ENCODE measurements at places on chromosomes 13 and 19.

GRCh38 chr13:54536112-54536511 lies 1507.5 kb downstream of the OLFM4 start:
- DNase-seq, result no peak

DNA sequence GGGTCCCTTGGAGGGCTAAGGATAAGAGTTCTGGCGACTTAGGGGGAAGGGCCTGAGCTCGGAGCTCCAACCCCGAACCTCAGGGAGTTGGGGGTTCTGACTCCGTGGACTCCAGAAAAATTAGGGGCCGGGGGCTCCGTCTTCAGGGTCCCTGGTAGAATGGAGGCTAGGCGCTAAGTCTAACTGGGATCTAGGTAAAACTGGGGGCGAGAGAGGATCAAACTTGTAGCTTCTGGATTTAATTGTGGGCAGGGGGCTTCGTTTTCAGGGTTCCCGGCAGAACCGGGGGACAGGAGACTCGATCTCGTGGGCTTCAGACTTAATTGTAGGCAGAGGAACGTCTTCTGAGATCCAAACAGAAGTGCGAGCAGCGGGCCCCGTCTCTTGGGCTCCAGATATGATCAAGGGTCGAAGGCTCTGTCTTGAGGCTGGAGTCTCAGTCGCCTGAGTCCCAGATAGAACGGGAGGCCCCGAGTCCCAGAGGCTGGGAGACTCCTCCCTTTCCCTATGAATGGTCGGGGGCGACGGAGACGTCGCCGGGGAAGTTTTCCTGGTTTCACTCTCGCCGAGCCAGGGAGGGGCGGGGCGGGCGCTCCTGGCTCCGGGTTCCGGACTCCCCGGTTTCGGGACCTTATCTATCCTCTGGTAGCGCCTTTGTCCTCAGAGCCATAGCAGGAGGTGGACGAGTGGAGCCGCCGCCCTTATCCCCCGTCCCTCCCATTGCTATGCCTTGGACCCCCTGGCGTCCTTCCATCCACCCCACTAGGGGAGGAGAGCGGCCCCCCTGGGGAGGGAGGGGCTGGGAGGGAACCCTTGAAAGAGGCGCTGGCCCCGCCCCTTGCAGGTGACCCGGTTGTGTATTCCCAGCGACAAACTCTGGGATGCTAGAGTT lies 1.3 kb downstream of the NECTIN2 start:
- DNase-seq, result no peak

GRCh38 chr13:36084131-36084530 lies 47.1 kb downstream of the DCLK1 start:
- no peak for DNase-seq

DNA sequence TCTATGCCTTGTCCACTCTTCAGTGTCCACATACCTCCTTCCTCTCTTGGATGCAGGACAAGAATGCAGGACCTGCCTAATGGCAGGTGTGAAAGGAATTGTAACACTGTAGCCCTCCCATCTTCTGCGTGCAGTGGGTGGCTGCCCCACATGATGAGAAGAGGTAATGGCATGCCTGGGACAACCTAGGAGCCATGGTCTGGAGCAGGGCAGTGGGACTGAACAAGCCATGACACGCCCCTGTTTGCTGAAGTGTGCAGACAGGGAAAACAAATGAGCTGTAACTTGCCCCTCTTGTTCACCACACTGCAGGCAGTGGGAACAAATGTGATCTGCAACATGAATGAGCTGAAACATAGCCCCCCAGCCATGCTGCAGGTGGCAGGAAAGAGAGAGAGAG lies 192.2 kb downstream of the PCDH17 start:
- no peak for DNase-seq

DNA sequence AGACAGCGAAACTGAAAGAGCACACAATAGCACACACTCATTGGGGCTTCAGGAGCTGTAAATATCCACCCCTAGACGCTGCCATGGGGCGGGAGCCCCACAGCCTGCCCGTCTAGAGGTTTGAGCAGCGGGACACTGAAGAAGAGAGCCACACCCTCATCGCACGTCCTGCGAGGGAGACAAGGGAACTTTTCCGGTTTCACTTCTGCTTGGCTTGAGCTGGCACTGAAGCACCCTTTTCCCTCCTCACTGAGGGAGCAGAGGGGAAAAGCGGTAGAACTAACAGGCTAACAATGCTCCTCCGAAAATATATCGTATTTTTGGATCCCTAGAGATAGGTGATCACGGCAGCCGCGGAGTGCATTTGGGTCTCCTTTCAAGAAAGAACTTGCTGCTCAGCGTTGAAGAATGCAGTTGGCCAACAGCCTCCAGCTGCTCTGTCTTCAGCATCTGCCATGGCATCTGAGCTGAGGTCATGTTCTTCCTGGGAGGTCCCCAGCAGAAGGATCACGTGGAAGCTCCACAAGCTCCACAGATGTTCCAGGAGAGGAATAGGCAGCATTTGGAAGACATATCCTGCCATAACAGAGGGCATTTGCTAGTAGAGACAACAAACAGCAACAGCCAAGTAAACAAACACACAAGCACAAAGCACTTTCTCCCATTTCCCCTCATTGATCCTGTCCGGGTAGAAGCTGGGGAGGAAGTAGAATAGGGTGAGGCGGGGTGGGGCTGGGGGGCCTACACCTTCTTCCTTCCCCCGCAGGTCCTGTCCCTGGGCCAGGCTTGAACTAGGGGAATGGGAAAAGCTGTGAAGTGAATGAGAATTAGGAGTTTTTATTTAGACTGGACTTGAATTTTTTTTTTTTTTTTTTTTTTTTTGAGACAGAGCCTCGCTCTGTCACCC lies 44.8 kb upstream of the ALOX5AP start:
- DNase-seq, result no peak

DNA sequence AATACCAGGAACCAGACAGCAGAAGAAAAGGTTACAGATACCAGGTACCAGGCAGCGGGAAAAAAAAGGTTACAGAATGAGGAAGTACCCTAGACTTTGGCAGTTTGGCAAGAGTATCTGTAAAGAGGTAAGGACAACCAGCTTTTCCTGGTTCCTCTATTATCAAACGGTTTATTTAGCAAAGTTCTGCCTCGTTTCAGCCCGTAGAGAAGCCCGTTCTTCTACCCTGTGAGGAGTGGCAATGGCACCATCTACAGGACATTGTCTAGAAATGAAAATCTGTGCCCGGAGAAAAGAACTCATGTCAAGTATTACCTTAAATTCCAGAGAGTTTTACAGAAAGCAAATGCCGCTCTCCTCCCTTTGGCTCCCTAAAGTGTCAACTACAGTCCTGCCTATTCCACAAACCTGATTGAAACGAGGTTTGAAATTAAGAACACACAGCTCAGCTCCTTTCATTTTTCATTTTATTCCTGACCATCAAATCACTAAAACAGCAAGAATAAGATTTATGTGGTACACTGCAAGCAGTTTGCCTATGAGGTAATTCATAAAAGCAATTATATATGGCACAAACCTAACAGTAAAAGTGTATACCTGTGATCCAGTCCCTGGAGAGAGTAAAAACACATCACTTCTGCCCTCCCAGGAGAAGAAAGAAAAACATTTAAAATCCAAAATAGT lies 226.3 kb downstream of the SLC7A1 start:
- no peak for DNase-seq

GRCh38 chr13:52053460-52053859 lies 29.0 kb downstream of the UTP14C start:
- DNase-seq, result no peak

GRCh38 chr19:48403606-48404005 lies 10.1 kb downstream of the GRIN2D start:
- DNase-seq, result peak; percentile 25

DNA sequence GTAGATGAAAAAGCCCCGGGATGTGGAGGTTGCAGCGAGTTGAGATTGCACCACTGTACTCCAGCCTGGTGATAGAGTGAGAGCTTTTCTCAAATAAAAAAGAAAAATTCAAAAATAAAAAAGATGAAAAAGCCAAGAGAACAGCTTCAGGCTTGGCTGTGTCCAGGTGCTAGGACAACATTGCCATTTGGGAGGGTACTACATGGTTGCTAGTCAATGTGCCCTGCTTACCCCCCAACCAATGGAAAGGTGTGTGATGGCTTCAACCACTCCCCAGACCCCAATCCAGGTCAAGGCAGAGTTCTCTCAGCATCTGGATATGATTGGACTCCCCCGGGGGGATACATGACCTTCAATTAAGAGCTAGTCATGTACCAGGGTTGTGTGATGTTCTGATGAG lies 2.3 kb upstream of the ANKLE1 start:
- no peak for DNase-seq

- no peak for DNase-seq
Measured at GRCh38 chr13:25085125-25085742, 10.7 kb upstream of the PABPC3 start.

DNA sequence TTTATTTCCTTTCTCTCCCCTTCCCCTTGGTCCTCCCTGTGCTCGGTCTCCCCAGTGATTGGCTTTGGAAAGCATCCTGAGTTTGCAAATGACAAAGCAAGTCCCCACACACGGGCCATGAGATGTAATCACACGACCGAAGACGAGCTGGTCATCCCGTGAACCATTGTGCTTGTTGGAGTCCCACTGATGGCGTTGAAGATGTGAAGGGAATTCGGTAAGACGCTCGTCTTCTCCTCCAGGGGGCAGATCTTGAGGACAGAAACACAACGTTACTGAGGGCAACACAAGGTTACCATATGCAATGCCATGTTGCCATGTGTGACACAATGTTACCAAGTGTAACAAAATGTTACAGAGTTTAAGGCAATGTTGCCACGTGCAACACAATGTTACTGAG lies 42.0 kb upstream of the SLC15A1 start:
- no peak for DNase-seq

- DNase-seq, result no peak
Measured at GRCh38 chr19:10651851-10652250, 2.3 kb upstream of the ILF3 start.

- DNase-seq, result no peak
Measured at GRCh38 chr13:91292630-91293221, 54.8 kb upstream of the MIR17HG start.

DNA sequence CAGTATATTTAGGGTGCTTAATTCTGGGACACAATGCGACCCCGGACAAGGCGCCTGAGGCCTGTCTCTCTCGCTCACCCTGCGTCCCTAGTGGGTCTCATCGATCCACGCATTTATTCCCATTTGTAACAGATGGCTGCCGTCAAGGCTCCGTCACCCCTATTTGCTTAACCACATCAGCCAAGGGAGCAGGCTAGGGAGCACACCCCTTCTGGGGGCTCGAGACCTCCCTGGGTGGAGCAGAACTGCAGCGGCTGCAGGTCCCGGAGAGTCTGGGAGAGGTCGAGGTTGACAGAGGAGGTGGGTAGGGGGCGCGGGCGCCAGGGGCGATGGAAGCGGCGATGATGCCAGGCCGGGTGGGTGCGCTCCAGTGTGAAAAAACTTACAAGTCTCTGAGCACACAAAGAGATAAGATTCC lies 507 bp downstream of the ALG5 start:
- no peak for DNase-seq

GRCh38 chr19:38784224-38784623 lies 4.8 kb upstream of the LGALS7B start:
- DNase-seq, result no peak

GRCh38 chr13:71851498-71852409 lies 15.2 kb downstream of the DACH1 start:
- DNase-seq, result no peak

GRCh38 chr13:19362946-19363510 lies 181.4 kb upstream of the TUBA3C start:
- no peak for DNase-seq

GRCh38 chr19:51250786-51251467 lies at the start of gene SIGLECL1:
Gene SIGLECL1, plus strand, starts transcription at chr19:51251080. Its CDS starts 12,993 bp downstream, at chr19:51264073.
- DNase-seq, result no peak

GRCh38 chr13:112968910-112969691 lies at the start of gene MCF2L:
Gene MCF2L, plus strand, starts transcription at chr13:112969214. Its CDS starts 166 bp downstream, at chr13:112969380.
- peak; percentile 29 for DNase-seq

GRCh38 chr19:35592226-35592625 lies 6.3 kb downstream of the PMIS2 start:
- no peak for DNase-seq

DNA sequence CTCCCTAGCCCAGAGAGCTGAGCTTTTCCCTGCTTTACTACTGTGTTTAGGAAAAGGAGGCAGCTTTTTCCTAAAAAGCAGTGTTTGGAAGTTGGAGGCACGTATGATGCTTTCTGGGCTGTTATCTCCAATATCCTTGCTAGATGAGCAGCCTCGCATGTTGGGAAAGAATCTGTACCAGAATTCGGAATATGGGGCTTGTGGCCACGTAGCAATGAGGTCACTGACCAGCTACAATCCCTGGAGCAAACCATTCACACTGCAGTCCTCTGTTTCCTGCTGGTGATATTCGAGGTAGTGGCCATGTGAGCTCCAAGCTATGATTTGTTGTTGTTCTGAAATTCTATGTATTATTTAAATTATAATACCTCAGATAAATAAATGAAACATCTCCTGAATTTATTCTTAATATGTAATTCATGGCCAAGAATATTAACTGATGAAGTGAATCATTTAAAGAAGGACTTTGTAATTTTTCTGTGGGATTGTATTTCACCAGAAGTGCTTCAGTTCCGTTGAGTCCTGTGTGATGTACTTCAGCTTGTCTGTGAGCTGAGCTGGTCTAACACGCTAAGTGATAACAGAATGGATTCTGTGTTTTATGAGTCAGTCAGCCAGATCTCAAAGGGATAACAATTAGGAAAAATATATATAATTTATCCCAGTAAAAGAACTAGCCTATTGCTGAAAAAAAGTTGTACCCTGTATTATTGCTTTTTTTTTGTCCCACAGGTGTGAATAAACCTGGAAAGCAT lies 319.5 kb downstream of the SHISA2 start:
- no peak for DNase-seq

- no peak for DNase-seq
Measured at GRCh38 chr13:50709058-50709457, 134.4 kb downstream of the DLEU7 start.

DNA sequence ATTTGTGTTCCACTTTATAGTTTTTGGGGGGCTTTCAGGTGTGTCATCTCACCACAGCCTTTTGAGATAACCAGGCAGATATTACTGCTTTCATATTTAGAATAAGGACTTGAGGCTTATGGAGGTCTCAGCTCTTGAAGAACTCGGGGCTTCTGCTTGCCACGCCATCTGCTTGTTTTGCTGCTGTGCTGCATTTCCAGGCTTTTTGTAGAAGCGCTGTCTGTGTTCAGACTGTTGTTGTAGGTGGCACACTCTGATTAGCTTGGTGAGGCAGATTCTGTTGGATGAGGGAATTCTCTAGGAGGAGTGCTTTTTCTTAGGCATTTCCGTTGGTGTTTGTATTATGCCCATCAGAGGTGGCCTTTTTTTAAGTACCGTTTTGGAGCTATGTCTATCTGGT lies 57.2 kb downstream of the WASF3 start:
- DNase-seq, result no peak

DNA sequence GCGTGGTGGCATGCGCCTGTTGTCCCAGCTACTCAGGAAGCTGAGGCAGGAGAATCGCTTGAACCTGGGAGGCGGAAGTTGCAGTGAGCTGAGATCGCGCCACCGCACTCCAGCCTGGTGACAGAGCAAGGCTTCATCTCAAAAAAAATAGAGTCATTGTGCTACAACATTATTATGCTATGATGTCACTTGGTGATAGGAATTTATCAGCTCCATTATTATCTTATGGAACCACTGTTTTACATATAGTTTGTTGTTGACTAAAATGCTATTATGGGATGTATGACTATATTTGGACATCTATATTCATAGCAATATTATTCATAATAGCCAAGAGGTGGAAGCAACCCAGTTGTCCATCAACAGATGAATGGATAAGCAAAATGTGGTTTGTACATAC lies 26.4 kb upstream of the SLC7A1 start:
- DNase-seq, result no peak

- no peak for DNase-seq
Measured at GRCh38 chr19:52778811-52779210, 7.8 kb downstream of the ZNF600 start.

Data from activated CD4-positive, alpha-beta T cell treated with anti-CD3 and anti-CD28 coated beads, Interleukin-2, amount 50 U/mL, for 24 hours (primary cell).